ENCODE measurements at places on chromosomes 5 and 9.

- no peak for DNase-seq
Observed at GRCh38 chr9:136700959-136701667, 11.3 kb upstream of the DIPK1B start.

- DNase-seq = no peak
Observed at GRCh38 chr5:14443671-14444093, 137.9 kb upstream of the OTULINL start.

DNA sequence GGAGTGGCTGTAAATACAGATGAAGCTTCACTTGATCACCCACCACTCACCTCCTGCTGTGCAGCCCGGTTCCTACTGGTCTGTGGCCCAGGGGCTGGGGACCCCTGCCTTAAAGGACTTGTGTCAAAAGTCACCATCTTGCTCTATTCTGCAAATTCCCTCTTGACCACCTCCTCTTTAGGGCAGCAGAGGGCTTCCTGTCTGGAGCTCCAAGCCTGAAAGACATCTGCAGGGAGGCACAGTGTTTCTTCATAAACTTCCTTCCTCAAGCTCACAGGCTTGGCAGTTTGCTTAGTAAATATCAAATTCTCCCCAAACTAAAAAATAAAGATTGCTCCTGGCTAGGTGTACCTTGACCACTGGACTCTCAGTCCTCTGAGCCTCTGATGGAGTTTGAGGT is 104.4 kb downstream of the FRMD3 start:
- DNase-seq = no peak

GRCh38 chr9:107496976-107497375 is 7.4 kb upstream of the KLF4 start:
- no peak for DNase-seq

GRCh38 chr9:110451726-110452125 is 114.1 kb upstream of the TXNDC8 start:
- DNase-seq = no peak

DNA sequence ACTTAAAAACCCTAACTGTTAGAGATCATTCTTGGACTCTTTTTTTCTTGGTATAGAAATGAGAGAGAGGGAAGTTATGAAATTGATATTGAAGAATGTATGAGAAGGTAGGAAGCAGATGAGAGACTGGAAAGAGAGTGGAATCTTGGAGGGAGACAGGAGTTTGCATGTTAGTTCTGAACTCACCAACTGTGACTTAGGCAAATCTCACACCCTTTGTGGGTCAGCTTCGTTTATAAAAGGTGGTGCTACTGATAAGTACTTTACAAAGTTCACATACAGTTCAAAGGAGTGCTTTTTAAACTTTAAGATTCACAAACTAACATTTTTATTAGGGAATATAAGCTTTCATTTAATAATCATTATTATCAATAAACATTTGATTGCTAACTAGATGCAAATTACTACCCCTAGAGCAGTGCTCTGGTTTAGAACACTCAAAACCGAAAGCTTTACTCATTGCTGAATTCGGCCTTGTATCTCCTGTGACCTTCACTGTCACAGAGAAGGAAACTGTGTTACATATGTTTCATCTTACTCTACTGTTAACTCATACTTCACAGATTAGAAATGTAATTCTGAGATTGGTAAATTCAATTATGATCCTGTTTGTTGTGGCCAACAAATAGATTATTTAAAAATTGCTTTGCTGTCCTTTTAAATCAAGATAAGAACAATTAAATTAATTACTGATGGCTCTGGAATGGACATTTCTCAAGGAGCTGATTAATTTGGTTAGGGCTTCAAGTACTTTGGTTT is 143.2 kb downstream of the RMI1 start:
- no peak for DNase-seq

DNA sequence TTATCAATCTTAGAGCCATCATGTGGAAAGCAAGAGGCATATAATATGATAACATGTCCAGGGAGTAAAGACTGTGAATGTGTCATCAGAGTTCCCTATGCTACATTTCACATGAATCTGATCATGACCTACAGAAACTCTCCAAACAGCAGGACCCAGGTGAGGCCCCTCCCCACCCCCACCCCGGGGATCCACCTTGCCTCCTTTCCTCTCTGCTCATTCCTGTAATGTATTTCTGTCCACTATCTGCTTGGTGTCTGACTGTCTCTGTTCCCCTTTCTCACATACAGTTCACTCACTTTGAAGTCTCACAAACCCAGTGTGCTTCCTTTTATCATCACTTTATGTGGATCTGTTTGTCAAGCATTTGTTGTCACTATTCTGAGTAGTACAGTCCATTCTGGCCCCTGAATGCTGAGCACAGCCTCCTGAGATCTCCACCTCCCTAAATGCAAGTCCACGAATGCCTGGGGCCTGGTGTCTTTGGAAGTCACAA is 76.4 kb upstream of the SMARCA2 start:
- DNase-seq = no peak

DNA sequence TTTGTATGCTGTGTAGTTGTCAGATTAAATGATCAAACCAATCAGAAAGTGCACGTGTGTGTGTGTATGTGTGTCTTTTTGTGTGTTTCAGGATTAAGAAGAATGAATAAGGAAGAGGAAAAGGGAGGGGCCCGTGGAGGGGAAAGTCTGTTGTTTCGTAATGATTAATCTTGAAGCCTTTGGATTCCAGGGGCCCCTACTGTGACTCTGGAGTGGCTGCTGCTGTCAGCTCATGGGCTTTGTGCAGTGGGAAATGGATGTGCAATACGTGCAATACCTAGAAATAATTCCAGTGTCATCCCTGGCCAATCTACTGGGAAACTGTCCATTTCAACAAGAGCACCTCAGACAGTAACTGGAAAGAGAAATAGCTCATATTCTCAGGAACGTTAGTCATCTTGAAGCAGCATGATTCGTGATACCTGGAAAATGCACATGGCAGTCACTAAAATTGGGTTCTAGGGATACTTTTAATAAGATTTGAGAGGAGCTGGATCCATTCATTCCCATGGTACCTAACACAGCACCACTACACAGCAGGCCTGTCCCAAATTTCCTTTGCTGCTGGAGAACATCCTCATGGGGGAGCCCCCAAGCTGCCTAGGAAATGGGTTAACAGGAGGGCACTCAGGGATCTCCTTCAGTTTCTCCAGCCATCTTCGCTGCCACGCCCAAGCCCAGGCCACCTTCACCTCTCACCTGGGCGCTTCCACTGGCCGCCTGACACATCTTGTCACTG is 186.3 kb downstream of the NR3C1 start:
- DNase-seq = no peak

DNA sequence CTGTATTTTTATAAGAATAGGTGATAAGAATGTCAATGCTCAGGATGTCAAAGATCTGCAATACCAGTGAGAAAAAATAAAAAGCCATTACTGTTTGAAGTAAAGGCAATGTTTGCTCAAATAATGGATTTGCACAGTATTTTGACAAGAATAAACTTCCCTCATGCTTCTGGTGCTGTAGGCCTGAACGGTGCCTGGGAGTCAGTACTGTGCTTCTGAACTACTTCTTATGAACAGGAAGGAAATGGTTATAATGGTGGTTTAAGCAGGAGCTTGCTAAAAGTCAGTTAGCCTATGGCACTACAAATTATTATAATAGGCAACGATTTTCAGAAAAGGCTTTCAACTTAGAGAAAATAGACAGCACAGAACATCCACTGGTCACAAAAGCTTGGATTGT is 548.3 kb upstream of the CDH18 start:
- DNase-seq = no peak

DNA sequence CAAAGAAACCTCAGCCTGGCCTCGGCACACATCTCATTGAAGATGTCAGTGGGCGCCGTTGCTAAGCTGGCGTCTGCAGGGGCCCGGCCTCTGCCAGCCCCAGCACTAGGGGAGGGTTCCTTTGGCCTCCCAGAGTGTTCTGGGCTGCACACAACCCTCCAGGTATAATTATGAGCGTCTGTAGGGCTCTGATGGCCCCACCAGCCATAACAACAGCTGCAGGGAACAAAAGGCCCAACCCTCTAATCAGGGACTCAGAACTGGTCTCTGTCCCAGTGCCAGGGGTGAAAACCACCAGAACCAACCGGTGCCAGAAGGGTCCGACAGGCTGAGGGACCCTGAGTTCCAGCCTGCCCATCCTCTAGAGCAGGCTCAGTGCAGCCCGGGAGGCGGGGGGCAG is 39.5 kb upstream of the SLC12A7 start:
- DNase-seq = no peak

DNA sequence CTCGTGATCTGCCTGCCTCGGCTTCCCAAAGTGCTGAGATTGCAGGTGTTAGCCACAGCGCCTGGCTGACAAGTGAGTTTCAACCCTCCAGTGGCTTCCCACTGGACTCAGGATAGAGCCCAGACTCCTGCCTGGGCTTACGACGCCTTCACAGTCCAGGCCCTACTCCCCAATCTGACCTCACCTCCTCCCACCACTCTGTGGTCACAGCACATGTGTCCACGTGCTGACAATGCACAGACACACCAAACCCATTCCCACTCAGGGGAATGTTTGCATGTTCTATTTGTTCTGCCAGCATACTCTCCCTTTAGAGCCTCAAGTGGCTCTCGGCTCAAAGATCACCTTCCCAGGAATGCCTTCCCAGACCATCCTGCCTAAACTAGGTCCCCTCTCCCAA is 31.1 kb upstream of the TRIM14 start:
- DNase-seq = no peak

DNA sequence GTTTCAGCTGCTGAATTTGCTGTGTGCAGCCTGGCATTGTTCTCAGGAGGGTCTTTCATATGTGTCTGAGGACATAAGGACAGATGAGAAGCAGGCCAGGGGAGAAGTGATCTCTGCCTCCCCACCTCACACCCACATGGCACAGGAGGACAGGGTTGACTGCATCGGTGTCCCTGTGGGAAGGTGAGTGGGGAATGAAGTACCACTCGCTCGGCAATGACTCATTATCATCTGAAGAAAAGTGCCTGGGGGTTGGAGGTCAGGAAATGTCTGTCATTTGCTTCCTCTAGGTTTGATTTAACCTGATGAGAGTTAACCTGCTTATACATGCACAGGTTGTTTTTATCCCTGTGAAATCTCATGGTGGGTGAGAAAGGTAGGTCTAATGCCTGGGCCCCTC is 195.0 kb downstream of the GADD45G start:
- DNase-seq = no peak

DNA sequence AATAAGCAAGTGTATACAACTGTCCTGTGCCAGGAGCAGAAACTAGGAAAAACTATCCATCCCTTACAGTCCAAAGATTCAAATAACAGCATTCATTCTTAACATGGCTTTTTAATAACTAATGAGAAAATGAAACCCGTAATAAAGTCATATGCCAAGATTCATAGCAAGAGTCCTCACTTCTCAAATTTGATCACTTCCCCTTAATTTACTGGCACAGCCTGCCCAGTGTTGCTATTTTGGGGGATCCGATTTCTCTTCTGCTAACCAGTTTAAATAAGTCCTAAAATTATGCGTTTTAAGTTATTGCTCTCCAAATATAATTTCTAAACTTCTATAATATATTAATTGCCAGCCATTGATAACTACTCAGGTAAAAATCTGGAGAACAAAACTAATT is 177.0 kb upstream of the PTGER4 start:
- DNase-seq = no peak

GRCh38 chr5:114062932-114063867 is 298.7 kb upstream of the KCNN2 start:
- no peak for DNase-seq

DNA sequence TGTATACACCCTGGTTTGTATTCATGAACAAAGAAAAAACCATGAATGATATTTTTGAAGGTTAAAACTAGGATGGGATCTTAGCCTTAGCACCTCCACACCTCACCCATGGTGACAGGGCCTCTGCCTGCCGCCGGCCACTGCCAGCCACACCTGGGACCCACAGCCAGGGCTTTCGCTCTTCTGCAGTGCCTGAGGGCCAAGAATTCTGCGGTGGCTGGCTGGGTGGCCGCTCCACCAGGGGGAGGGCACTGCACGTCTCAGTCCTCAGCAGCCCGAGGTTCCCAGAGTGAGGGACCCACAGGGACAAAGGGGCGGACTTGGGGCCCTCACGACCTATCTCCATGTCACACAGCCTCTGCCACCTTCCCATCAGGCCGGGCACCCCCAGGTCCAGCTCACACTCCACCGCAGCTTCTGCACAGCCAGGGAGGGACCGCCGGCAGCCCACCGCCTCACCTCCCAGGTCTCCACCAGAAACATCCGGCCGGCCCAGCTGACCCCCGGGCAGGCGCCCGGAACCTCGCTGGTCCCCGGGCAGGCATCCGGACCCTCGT is 6.9 kb downstream of the EXD3 start:
- DNase-seq = no peak

DNA sequence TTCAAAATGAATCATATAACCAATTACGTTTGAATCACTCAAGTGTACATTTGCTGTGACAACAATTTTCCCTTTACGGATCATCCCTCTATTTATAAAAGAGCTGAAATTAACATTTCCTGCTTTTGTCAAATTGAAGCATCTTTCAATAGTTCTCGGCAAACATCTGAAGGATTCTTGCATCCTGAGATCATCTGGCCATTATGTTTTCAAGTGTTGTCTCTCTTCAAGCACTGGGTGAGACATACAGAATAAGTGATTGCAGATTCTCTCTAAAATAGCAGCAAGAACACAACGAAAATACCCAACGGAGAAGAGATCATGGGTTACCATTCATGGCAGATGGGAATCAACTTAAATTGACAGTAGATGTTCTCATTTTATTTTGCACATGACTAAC is 283.4 kb upstream of the GRAMD2B start:
- no peak for DNase-seq

GRCh38 chr5:146797658-146798057 is 80.9 kb downstream of the PPP2R2B start:
- DNase-seq = no peak

- no peak for DNase-seq
Observed at GRCh38 chr9:136385015-136385414, 11.5 kb upstream of the CARD9 start.

GRCh38 chr9:13816837-13817236 is 497.1 kb downstream of the NFIB start:
- no peak for DNase-seq

GRCh38 chr5:159469496-159470372 is 139.4 kb upstream of the IL12B start:
- DNase-seq = no peak

All from stimulated activated CD8-positive, alpha-beta memory T cell treated with anti-CD3 and anti-CD28 coated beads, Interleukin-7, amount 100 ng/mL, for 1 hour (primary cell).